ENCODE measurements at places on chromosomes 6 and 20.

GRCh38 chr20:49187330-49187850, 744 bp downstream of the STAU1 start:
- peak; percentile 6 for DNase-seq

DNA sequence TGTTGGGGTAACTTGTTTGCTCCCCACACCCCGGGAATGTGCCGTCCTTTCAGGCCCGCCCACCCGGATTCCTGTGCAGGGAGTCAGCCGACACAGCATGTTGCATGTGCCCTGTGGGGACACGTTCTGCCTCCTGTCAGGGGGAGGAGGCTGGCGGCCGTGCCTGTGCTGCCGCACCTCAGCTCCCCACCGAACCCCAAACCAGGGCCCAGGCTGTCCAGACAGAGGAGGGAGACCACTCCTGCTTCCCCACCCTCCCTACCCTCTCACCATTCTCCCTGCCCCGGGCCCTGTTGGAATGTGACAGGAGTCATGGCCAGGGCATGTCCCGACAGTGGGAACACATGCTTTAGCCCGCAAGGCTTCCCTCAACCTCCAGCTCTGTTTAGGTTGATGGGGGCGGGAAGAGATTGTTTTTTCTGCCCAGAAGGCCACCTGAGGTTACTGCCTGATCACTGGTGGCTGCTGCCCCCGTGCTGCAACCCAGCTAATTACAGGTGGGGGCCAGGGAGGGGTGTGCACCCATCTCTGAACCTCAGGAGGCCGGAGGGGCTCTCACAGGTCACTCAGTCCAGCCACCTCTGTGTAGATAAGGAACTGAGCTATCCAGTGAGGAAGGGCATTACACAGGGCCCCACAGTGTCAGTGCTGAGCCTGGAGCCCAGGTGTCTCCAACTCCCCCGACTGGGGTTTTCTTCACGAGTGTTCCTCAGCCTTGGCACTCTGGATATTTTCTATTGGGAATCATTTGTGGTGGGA, 13.6 kb downstream of the LRRC73 start:
- DNase-seq = peak; percentile 56

GRCh38 chr6:97133067-97133466, 149.9 kb downstream of the MMS22L start:
- peak; percentile 5 for DNase-seq

- DNase-seq = no peak
Observed at GRCh38 chr6:121697921-121698320, 262.5 kb downstream of the GJA1 start.

- no peak for DNase-seq
Observed at GRCh38 chr20:5031206-5031557, 29.9 kb upstream of the SLC23A2 start.

GRCh38 chr6:45430590-45431202, 53.0 kb upstream of the SUPT3H start:
- no peak for DNase-seq

DNA sequence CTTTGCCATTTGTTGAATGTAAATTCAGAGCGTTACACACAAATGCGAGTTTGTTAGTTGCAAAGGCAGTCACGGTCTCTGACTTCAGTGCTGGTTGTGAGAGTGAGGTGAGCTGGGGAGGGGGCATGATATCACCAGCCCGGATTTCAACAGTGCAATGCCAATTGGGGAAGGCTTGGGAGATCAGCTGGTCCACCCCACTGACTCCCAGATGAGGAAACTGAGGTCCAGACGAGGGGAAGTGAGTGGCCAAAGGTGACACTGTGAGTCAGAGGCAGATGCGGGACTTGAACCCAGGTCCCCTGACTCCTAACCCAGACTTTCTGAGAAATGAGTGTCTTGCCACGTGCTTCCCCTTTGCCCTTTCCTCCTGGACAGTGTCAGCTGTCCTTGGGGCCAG, 62.1 kb downstream of the CEBPB start:
- DNase-seq = peak; percentile 24

DNA sequence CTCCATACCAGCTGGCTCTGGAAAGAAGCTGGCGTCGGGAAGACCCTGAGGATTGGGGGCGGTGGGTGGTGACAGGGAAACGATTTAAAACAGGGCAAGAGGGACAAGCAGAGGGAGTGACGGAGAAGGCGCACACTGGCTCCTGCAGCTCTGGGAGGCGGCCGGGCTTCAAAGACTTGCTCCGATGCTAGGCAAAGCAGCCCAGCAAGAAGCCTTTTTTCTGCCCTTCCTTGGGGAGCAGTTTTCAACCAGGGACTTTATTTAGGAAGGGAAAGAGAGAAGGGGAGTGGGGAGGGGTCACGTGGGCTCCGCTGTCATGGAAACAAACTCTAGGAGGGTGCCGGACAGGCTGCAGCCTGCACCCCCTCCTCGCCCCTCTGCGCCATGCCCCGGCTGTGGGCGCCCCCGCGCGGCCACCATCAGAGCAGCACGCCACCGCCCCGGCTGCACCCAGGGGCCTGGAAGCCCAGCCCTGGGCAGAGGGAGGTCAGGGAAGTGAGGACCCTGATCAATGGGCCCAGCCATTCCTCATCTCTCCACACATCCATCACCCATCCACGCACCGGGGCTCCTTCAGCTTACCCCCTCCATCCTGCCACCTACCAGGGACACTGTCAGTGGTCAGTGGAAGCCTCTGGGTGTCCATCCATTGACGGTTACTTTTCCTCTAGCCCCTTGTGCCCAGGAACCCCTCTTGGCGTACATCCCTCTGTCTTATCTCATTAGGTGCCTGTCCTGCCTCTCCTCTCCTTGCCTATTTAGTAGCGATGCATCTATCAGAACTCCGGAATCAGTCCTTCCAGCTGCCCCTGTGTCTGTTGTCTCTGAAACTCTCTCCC, 66.6 kb upstream of the CCDC167 start:
- peak; percentile 37 for DNase-seq

DNA sequence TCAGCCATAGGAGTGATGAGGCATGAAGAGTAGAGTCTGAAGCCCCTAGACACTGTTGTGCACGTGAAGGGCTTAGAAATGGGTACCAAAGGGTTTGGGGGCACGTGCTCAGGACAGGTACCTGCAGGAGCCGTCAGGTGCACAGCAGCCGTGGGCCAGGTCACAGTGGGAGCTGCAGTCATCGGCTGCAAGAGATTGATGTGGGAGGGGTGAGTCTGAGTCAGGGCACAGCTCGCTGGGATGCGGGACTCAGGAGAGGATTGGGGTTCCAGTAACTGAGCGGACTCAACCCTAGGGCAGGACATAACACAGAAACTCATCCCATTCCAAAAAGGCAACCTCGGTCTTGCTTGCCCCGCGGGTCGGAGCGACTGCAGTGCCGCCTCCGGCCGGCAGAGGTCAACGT, 1.1 kb downstream of the DLK2 start:
- DNase-seq = no peak

- DNase-seq = no peak
Observed at GRCh38 chr6:34748757-34749156, 8.5 kb upstream of the SNRPC start.

DNA sequence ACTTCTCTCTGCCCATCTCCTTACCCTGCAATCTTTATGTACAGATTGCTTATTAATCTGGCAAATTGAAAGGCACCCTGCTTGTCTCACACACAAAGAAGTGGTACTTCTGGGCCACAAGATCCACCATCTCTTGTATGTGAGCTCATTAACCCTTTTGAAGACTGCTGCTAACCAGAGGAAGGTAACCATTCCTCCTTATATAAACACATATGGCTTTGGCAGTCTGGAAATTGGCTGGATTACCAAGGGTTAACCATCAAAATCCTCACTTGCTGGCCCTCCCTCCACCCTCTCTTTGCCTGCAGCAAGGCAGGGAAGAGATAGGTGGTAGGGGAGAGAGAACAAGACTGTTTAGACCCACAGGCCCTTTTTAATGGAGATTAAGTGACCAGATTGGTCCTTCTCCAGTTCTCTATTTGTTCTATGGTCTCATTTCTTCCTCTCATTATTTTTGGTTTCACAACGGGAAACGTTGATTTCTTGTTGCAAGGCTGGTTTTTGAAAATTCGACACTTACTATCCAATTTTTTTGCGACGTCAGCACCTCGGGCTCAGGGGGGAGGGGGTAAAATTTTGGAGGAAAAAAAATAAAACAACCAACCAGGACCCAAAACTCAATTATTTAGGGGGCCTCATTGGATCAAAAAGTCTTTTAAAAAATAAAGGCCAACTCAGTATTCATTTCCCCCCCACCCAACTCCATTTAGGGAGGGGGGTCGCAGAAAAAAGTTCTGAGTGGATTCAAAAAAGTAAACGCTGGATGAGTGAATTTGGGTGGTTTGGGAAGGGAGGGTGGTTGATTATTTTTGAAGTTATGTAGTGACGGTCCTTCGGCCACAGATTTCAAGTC, 859 bp downstream of the PPP1R10 start:
- peak; percentile 48 for DNase-seq

GRCh38 chr6:160347259-160348222, 637 bp upstream of the SLC22A3 start:
- peak; percentile 18 for DNase-seq

GRCh38 chr6:30678964-30679726, 6.3 kb upstream of the DHX16 start:
- peak; percentile 84 for DNase-seq

GRCh38 chr6:112216662-112217551, 37.5 kb downstream of the LAMA4 start:
- peak; percentile 52 for DNase-seq

DNA sequence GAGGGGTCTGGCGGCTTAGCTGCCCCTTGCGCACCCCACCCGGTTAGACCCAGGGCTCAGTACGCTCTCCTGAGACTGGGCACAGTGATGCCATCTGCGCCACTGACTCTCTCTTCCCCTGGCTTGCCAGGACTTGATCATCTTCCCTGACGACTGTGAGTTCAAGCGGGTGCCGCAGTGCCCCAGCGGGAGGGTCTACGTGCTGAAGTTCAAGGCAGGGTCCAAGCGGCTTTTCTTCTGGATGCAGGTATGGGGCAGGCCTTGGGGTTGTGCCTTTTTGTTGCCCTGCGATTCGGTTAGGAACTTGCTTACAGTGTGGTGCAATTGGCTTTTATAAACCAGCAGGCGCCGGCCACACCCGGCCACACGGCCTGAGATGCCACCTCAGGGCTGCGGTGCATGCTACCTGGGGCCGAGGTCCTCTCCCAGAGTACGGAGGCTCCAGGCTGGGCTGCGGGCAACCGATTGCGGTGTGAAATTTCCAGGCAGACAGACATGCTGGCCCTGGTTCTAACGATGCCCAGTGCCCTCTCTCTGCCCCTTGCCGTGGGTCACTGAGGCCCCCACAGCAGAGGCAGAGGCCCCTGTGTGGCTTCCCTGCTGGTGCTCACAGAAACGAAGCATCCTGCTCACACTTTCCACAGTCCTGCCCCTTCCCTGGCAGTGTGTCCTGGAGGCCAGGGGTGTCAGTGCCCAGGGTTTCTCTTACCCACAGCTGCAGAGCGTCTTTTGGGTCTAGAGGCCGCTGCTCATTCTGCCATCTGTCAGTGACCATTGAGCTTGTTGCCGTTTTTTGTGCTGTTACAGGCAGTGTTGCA, 1.7 kb downstream of the ADRM1 start:
- DNase-seq = no peak

- no peak for DNase-seq
Observed at GRCh38 chr6:102732898-102733297, 1339.4 kb downstream of the GRIK2 start.

DNA sequence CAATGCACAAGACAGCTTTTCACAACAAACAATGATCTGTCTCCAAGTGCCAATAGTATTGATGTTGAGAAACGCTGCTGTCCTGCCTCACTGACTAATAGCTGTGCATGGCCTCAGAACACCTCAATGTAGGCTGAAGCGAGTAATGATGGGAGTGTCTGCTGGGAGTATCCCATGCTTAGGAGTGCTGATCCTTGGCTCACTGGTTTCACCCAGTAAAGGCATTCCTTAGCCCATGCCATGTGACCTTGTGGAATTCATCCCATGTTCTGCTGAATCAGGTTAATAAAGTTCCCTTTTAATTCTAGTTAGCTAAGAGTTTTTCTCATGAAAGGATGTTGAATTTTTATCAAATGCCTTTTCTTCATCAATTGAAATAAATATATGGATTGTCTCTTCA, 3.8 kb upstream of the WFDC12 start:
- DNase-seq = peak; percentile 85

GRCh38 chr20:50590348-50590664, 80.1 kb downstream of the PTPN1 start:
- no peak for DNase-seq

- no peak for DNase-seq
Observed at GRCh38 chr20:57383447-57384347, 7.5 kb upstream of the RBM38 start.

DNA sequence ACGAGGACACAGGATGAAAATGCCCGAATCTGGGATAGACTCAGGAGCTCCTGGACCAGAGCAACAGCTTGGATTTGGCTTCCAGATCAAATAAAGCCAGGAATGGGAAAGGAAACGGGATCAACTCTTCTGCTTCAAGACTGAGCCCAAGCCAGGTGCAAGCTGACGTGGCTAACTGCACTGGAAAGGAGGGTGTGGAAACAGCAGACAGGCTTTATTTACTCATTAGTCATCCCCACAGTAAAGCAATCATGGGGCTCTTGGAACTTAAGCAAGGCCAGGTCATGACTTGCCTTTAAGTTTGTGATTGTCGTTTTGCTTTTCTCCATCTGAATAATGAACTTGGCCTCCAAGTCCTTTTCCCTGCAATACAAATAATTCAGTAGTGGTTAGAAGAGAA, 45.2 kb downstream of the KIF16B start:
- peak; percentile 77 for DNase-seq

DNA sequence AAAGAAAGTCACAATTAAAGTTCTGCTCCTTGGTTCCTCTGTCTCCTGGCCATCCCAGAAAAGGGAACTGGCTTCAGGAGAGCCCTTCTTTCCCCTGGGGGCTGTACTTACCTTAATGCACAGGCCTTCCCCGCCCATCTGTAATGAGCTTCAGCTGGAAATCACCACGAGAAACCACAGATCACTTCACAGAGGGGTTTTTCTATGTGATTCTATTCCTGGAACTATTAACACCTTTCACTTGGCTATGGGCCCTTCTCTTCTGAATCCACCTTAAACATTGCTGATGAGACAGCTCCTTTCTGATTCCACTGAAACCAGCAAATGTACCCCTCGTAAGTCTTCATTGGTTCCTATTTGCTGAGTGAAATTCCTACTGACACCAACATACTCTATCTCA, 80.7 kb downstream of the FOXF2 start:
- no peak for DNase-seq

- DNase-seq = no peak
Observed at GRCh38 chr20:46416421-46416820, 10.0 kb upstream of the ELMO2 start.

GRCh38 chr6:157845493-157846259, 22.6 kb downstream of the SNX9 start:
- no peak for DNase-seq

DNA sequence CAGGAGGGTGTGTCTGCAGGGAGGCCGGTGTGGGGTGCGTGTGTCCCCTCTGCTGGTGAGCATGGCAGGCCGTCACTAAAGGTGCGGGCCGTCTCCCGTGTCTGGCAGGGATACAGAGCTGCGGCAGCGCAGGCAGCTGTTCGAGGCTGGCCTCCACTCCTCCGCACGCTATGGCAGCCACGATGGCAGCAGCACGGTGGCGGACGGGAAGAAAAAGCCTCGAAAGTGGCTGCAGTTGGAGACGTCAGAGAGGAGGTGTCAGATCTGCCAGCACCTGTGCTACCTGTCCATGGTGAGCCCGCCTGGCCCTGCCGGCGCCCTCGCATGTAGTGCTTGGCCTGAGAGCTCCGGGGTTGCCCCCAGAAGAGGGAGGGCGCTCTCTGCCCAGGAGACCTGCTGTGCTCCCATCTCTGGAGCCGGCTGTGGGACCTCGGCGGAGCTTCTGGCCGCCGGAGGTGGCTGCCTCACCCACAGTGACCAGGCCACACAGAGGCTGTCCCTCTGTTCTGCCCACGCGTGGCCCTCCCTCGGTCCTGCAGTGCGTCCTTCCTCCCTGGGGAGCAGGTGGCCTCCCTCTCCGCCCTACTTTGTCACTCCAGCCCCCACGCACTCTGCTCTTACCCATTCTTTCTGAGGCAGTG, 149.6 kb downstream of the DTNBP1 start:
- DNase-seq = no peak

Measured in kidney tubule cell (primary cell).